ENCODE measurements at places on chromosomes 7 and 10.

DNA sequence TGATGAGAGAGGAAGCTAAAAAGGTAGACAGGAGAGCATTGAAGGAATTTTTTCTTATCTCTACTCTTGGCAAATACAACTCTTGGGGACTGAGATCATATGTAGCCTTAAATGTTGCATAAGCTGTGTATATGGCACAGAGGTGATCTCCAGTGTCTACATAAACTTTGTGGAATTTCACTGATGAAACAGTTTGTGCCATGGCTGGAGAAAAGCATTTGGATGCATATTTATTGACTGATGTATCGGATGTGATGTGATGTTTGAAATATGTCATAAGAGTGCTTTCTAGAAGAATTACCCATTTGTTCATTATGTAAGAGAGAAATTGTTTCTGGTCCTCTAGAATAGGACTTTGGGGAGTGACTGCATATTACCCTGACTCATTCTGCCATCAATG, 244.9 kb upstream of the LRRTM3 start:
- no peak for DNase-seq

DNA sequence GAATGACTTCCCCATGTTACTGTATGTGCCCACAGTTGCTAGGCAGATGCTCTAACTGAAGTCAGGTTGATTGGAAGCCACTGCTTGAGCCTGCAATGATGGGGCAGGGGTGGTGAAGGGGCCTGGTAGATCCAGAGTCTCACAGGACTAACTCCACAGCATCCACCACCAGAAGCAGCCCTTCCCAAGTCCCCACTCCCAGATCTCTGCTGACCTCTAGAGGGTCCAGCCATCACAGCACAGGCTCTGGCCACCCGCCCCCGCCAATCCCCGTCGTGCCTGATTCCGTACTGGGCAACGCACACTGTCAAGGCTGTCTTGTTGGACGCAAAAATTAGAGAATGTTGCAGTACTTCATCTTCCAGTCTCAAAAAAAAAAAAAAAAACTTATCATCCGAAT, 136.8 kb upstream of the PDE1C start:
- peak; percentile 11 for DNase-seq

DNA sequence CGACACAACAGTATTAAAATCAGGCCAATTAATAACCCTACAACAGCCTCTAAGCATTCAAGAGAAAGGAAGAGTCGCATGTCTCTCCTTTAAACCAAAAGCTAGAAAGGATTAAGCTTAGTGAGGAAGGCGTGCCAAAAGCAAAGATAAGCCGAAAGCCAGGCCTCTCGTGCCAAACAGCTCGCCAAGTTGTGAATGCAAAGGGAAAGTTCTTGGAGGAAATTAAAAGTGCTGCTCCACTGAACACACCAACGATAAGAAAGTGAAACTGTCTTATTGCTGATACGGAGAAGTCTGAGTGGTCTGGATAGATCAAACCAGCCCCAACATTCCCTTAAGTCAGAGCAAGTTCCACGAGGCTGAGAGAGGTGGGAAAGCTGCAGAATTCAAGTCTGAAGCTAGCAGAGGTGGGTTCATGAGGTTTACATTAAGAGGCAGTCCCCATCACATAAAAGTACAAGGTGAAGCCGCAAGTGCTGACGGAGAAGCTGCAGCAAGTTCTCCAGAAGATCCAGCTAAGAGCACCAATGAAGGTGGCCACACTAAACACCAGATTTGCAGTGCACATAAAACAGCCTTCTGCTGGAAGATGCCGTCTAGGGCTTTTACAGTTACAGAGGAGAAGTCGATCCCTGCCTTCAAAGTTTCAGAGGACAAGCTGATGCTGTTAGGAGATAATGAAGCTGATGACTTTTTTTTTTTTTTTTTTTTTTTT, 194.8 kb downstream of the MAD1L1 start:
- no peak for DNase-seq

GRCh38 chr7:1268866-1269265, 36.2 kb downstream of the UNCX start:
- DNase-seq = peak; percentile 52

- peak; percentile 71 for DNase-seq
Observed at GRCh38 chr7:55569797-55570196, 2.5 kb downstream of the VOPP1 start.

GRCh38 chr10:87782721-87783120, 35.3 kb downstream of the ATAD1 start:
- no peak for DNase-seq

DNA sequence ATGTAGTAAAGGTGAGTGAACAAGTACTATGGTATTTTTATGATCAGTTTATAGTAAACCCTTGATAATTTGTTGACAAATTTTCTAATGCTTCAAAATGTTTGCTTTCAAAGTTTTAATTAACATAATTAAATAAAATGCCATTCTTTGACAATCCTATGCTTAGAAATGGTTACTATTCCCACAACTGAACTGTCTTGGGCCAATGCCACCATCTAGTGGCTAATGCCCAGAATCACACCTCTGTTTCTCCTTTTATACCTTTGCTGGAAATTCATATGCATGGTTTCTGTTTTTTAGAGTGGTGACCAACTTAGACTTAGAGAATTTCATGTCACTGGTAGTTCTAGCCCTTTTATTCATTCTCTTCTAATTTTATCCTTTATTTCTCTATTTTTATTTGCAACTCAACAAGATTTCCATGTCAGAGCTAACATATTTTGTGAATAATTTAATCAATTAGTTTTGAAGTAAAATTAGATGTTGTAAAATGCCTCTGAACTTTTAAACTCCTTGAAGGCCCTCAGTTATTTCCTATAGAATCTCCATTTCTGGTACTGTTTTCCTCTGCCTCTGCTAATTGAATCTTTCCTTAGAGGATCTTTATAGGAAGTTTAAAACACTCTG, 31.1 kb downstream of the PCGF5 start:
- peak; percentile 47 for DNase-seq

DNA sequence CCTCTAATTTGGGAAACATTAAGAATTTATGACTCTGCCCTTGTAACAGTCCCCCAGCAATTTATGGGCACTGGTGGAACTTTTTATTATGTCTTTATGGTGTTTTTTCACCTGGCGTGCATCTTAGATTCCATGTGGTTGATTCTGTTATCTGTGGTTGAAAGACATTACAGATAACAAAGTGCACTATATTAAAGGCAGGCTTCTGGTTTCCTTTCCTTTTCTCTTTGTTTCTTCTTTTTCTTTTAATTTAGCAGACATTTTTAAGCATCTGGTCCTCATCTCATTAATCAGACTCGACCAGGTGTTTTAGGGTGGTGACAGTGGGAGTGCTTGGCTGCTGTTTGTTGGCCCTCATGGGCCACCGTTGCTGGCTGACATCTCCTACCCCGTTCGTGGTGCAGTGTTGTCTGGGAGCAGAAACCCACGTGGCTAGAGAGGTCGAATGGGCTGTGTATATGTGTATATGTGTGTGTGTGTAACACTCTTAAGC, 77.4 kb downstream of the LRMDA start:
- DNase-seq = peak; percentile 75

- peak; percentile 58 for DNase-seq
Observed at GRCh38 chr7:121798896-121799295, 74.1 kb upstream of the PTPRZ1 start.

- peak; percentile 78 for DNase-seq
Observed at GRCh38 chr7:28958980-28959347, 834 bp upstream of the TRIL start.

DNA sequence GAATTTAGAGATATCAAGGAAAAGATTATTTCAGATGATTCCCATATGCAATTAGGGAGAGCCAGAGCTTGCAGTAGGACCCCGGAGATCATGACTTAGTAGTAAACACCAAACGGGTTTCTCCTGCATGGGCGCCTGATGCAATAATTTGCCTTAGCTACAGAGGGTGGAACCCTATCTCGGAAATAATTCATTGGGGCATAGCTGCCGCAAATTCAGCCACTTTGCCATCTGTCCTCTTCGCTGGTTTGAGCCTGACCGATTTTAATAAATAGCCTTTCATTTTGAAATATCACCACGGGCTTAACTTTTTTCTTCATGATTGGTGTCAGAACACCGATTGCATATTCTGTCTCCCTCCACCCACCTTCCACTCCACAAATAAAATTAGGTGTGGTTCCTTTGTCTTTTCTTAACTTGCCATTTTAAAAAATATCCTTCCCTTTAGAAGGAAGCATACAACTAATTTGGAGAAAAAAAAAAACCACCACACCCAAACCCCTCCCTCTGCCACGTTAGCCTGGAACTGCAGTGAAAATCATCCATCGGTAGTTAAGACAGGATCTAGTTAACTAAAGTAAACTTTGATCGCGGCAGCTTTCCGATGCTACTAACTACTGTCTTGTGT, 1.4 kb downstream of the GARS1 start:
- DNase-seq = peak; percentile 80

GRCh38 chr7:120805636-120806388, 52.1 kb downstream of the TSPAN12 start:
- peak; percentile 87 for DNase-seq

GRCh38 chr10:110966146-110966545, 46.7 kb downstream of the SHOC2 start:
- no peak for DNase-seq

DNA sequence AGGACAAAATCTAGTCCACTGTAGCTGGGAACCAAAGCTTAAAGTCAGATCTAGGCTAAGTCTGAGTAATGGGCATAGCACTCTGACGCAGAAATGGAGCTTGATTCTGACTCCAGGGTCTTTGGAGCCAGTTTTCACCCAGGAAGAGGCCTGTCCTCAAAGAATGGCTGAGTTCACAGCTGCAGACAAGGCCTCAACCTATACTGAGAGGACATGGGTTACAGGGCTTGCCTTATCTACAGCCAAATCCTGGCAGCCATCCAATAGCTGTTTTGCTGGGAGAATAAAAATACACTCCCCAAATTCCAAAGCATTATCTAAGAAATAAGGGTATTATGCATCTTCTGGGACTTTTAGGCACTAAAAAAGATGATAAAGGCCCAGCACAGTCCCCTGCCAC, 154.8 kb downstream of the RAPGEF5 start:
- no peak for DNase-seq

GRCh38 chr10:75037171-75038153, 74.0 kb upstream of the SAMD8 start:
- no peak for DNase-seq

DNA sequence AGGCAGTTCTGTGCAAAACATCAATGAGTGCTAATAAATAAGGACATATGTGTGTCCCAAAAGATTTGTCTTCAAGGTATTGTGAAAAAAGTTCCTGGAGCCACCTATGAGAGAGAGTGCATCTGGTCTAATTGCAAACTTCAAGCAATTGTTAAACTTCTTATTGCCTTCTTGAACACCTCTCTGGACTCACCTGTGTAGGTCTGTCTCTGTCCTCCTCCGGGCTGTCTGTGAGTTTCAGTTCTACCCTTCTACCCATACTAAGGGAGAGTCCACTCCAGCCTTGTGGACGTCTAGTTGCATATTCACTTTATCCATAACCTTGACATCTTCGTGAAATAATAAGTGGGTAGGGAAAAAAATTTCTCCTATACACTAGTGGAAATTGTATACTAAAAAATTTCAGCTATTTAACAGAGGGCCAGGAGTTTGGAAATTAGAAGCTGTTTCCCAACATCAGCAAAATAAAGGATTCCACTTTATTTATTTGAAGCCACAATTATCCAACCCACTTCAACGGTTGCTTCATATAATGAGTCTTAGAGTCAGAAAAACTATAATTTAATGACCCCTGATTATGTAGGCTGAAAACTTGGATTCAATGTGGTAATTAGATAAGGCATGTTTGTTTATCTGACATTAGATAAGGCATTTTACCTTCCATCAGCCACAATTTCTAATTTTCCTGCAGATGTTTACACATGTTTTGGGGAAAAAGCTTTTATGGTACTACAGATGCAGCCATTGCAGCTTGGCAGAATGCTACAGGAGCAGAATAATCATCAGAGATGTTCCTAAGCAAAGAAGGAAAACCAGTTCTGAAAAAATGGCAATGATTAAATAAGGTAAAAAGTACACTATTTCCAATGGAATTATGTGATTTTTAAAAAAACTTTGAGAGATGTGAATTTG, 150.8 kb upstream of the FAM3C start:
- peak; percentile 55 for DNase-seq

DNA sequence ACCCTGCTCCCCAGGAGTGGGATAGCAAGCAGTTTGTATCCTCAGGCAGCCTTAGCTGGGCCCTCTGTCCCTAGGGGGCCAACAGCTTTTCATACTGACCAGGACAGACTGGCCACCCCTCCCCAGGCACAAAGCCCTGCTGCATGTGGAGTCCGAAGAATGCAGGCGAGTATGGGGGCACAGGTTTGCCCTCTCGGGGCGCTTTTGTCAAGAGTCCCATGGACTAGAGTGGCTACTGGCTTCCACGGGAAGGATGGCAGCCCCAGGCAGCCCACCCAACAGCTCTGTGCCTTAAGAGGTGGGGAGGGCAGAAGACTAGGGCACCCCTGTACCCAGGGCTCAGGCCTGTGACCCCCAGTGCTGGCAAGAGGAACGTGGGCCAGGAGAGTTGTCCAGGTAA, 10.7 kb downstream of the CXCL12 start:
- no peak for DNase-seq

DNA sequence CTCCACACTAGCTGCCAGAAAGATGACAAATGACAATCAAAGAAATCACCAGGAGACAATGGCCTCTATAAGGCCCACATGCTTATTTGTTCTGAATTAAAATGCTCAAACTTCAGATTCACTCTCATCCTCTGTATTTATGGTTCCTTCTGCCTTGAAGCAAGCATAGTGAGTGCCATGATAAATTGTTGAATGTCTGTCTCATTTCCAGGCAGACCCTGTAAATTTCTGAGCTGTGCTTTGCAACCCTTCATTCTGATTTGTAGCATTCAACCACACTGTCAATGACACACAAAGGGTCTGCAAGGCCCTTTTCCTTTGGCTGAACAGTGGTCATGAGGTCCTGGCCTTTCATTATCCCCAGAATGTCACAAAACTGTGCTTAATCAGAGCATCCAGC, 506.6 kb upstream of the GHITM start:
- DNase-seq = no peak

GRCh38 chr10:60679388-60679990, 98.8 kb upstream of the CDK1 start:
- no peak for DNase-seq

DNA sequence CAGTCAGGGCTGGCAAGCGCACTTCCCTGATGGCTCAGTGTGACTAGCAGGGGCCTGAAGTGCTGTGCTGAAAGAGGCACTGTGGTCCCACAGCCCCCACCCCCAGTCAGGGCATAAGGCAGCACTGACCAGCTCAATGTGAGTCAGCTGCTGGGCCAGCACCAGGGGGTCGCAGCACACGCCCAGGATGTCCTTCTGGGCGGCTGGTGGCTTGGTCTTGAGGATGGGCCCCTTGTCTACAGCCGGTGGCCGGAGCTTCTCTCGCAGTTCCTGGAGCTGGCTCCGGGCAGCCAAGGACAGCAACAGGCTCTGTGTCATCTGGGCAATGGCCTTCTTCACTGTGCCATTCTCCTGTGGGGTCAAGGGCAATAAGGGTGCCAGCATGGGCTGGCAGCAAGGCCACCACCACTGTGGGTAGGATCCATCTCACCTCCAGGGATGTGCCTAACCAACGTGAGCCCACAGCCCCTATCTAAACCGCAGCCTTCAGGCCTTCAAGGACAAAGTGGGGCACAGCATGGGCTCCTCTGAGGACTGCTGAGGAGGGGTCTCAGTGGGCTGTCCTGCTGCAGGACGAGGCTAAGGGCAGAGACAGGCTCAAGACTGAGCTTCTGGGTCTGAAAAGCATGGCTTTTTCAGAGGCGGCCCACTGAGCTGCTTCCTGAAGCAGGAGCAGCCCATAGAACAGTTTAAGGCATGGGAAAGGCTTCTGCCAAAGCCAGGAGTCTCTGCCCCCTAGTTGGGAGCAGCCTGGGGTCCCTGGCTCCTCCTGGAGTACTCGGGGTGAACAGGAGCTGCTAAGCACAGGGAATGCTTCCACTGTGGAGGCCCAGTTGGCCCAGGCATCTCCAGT, 62.5 kb downstream of the CSGALNACT2 start:
- no peak for DNase-seq

GRCh38 chr10:1467334-1468076, 269.8 kb downstream of the ADARB2 start:
- no peak for DNase-seq

Measured in NCI-H69 (cell line).